ENCODE measurements at places on chromosomes 4 and X. TPM values are rescaled to one million over a fixed set of nuclear protein-coding genes. Genes with fewer than 3 reads are reported as not detected.

DNA sequence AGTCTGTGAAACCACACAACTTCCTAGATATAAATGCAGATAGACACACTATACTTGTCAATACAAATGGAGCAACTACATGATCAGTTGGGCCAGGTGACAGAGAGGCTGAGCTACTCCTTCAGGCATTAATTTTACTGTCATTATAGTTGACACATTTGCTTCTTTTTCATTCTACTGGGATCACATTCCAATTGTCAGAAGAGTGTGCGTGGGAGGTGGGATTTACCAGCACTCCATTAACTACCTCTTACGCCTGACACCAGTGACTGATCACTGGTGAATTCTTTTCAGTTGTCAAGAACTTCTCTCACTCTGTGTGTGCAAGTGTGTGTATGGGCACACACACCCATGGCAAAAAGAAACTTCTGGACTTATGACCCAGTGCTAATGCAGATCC is 94.2 kb upstream of the DIAPH2 start:
- DNase-seq, result no peak

GRCh38 chr4:600850-601515 is 24.4 kb upstream of the PDE6B start:
- DNase-seq, result no peak

DNA sequence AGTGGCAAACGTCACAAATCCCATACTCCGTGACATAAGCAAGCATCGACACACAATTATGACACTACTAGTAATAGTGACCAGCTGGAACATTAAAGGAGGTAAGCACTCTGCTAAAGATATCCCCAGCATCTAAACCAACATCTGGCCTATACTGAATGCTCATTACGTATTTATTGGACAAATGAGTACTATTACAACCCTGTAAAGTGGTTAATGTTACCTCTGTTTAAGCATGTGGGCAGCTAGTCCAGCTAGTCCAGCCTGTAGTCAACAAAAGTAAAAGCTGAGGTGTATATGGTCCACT is 419 bp upstream of the RPGR start:
- no peak for DNase-seq

DNA sequence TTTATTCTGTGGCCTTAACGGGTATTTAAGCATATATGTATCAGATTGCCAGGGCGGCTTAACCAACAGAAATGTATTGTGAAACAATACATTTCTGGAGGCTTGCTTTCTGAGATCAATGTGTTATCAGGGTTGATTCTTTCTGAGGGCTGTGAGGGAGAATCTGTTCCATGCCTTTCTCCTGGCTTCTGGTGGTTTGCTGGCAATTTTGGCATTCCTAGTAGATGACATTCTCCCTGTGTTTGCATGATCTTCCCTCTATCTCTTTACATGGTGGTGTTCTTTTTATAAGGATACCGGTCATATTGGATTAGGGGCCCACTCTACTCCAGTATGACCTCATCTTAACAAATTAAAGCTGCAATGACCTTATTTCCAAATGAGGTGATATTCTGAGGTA is 16.9 kb upstream of the CEP135 start:
- DNase-seq, result no peak

DNA sequence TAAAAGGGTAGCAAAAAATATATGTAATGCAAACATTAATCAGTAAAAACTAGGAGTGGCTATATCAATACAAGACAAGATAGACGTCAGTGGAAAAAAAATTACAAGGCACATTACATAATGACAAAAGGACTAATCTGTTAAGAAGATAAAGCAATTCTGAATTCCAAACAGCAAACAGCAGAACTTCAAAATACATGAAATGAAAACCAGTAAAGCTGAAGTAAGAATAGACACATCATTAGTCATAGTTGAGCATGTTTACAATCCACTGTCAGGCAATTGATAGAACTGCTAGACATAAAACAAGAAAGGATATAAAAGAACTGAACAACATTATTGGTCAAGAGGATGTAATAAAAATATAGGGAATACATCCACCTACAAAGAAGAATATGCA is 12.2 kb downstream of the SULT1B1 start:
- no peak for DNase-seq

- no peak for DNase-seq
Measured at GRCh38 chr4:125519371-125520146, 204.8 kb downstream of the FAT4 start.

GRCh38 chr4:189060104-189060503 is 880.6 kb upstream of the FRG1 start:
- DNase-seq, result no peak

The TLR10 gene
- 2.0 TPM for total RNA-seq

DNA sequence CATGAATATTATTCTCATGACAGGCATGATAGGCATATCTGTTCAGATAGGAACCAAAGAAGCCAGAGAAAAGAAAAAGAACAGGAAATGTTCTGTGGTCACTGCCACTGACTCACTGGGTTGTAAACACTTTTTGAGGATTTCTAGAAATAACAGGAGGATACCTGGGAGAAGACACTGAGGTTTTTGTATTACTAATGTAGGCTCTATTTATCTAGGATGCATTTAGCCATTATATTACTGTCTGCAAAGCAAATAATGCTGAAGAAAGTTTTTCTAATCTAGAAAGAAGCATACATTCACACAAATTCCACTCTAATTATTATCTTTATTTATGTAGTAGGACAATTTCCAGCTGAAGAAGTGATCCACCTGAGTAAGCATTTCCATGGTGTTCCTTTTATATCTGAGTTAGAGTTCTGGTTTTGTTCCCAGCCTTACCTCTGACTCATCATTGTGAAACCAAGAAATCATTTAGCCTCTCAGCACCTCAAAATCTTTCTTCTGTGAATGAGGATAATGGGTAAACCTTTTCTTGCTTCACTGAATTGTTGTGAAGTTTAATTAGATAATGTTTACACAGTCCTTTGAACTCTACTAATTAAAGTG is 40.2 kb upstream of the EPGN start:
- no peak for DNase-seq

GRCh38 chr4:7418131-7418943 is 16.4 kb downstream of the PSAPL1 start:
- no peak for DNase-seq

- no peak for DNase-seq
Measured at GRCh38 chr4:15926486-15926885, 12.1 kb downstream of the FGFBP1 start.

DNA sequence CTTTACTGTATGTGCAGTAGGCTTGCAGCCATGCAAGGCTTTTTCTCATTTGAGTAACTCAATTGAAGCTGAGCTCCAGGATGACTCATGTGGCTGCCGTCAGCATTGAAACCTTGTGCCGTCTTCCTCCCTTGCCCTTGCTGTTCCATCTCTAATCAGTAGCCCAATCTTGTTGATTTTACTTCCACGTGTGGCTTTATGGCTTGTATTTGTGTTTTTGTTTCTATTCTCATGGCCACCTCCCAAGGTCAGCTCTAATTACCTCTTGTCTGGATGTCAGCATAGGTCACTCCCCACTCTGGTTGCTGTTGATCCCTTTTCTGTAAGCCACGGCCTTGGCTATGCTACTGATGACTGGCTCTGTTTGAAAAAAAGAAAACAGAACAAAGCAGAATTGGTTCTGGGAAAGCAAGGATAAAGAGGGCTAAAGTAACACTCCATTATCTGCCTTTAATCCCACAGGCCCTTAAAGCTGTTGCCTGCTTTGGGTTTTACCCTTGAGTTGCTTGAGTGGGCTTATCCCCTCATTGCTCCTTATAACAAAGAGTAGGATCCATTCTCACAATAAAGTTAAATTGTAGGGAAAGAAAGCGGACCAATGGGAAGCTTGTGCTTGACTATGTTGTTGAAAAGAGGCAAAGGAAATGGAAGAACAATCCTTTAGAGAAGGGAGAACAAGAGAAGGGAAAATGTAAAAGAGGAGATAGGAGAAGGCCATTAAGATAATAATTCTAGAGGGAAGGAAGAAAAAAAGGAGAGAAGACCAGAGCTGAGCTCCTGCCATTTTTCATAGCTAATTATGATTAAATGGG is 173.9 kb upstream of the PGRMC2 start:
- no peak for DNase-seq

DNA sequence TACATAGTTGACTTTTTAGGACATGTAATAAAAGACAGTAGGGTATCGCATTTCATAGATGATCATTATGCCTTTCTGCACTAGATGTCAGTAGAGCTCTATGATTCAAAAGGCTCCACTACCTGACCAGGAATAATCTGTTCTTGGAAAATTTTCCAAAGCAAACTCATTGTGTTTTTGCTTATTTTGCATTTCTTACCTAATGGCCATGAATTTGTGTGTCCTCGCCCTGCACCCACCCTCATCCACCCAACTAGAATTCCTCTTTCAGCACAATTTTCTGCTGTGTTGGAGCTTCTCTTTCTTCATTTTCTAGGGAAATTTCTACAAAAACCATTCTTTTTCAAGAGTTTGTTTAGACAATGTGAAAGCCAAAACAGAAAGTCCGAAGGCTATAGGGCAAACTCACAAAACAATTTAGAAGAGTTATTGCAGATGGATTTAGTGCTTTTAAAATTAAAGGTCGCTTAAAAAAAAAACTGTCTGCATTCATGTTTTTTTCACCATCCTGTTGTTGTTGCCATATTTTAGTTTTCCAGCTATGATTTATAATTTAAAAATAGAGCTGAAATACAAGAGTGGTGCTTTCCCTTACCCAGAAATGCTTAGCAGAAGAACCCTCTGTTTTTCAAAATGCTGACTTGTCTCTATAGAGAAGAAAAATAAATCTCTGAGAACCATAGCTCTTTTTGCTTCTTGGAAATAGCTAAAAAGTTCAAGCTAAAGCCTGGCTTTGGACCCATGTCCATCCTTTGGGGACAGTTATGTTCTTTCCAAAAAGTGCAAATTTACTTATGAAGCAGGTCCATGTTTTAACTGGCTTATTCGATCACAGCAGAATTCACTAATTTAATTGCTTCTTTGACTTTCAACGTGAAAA is 183.7 kb downstream of the SPATA18 start:
- no peak for DNase-seq

DNA sequence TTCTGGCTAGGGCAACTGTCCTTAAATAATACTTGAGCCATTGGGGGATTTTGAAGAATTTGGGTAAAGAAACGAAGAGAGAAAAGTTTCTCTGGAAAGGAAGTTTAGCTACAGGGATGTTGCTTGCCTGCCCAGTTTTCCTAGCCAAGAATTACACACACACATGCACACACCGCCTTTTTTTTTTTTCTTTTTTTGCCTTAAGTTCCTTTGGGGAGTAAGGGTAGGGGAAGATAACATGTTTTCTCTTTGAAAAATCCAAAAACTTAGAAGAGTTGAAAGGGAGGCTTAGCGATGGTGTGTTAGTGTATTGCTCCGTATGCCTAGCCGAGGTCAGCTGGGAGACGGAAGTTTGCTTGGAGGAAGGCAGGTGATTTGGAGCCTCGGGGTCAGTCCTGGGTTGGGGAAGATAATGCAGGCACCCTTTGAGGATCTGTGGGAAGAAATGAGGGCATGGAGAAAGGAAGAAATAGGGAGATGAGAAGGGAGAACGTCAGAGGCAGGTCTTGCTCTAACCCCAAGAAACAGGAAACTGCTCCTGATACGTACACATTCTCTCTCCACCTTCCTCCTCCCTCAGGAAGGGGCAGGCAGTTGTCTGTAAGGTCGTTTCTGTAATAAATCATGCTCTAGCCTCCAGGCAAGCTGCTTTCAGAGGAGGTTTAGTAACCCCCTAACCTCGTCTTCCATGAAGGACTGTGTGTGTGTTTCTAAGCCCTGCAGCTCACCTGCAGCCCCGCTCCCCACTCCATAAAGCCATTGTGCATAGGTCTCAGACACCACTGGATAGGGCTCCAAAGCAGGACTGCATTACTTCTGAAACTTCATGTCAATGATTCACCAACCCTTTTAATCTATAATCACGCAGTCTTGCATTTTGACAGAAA is 10.5 kb downstream of the KLF3 start:
- no peak for DNase-seq

The NAA11 gene
- total RNA-seq, result not detected

DNA sequence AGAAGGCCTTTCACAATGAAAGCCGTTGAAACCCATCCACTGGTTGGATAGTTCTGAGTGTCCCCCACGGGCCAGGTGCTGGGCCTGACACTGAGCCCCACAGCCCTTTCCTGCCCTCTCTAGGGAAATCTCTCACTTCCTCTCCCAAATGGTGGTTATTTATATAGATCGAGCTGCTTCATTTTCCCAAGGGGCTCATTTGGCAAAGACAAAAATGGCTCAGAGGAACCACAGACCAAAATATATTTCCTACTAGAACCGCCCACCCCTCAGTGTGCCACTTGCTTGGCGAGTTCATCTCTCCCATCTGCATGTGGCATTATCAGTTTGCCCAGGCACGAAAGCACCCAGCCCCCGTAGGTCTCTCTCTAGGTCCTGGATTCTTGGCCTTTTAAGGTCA is 53.3 kb upstream of the STIM2 start:
- DNase-seq, result no peak

The FHIP1A gene
- total RNA-seq, result 3.3 TPM

The TSPAN6 gene
- 1.9 TPM for total RNA-seq

The GYG2 gene
- total RNA-seq, result not detected

The RTL5 gene
- total RNA-seq, result 0.30 TPM

DNA sequence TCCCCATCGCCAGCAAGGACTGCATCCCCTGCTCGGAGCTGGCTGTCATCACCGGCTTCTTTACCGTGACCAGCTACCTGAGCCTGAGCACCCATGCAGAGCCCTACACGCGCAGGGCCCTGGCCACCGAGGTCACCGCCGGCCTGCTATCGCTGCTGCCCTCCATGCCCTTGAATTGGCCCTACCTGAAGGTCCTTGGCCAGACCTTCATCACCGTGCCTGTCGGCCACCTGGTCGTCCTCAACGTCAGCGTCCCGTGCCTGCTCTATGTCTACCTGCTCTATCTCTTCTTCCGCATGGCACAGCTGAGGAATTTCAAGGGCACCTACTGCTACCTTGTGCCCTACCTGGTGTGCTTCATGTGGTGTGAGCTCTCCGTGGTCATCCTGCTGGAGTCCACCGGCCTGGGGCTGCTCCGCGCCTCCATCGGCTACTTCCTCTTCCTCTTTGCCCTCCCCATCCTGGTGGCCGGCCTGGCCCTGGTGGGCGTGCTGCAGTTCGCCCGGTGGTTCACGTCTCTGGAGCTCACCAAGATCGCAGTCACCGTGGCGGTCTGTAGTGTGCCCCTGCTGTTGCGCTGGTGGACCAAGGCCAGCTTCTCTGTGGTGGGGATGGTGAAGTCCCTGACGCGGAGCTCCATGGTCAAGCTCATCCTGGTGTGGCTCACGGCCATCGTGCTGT is 31.5 kb downstream of the WFS1 start:
- no peak for DNase-seq

The NSUN7 gene
- total RNA-seq, result 0.65 TPM

- DNase-seq, result no peak
Measured at GRCh38 chr4:150236626-150237025, 158.4 kb downstream of the DCLK2 start.

DNA sequence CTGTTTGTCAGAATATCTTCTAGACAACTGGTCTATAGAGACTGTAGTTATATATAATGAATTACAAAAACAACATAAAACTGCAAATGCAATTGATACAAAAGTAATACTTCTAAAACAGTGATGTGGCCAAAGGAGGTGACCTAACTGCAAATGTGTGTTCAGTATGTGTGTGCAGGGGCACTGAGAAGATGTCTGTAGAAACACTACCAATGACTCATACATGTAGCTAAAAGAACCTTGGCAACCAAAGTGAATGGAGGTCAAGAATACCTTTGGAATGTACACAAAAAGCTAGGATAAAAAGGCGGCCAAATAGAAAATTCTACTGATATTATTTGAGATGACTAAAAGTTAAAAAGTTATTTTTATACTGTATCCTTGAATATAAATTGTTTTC is 261.8 kb downstream of the CAMK2D start:
- no peak for DNase-seq
